ENCODE measurements at places on chromosomes 16 and 17.

- no peak for DNase-seq
Observed at GRCh38 chr16:84782846-84783245, 36.9 kb upstream of the CRISPLD2 start.

- no peak for DNase-seq
Observed at GRCh38 chr17:65079489-65079900, 23.0 kb upstream of the GNA13 start.

GRCh38 chr16:69105501-69106361 lies at the start of gene HAS3:
TSS of gene HAS3 (plus strand) at chr16:69105653. CDS start at chr16:69109396, 3,743 bp downstream.
- no peak for DNase-seq

GRCh38 chr17:50325906-50326305 lies 20.0 kb upstream of the XYLT2 start:
- no peak for DNase-seq

DNA sequence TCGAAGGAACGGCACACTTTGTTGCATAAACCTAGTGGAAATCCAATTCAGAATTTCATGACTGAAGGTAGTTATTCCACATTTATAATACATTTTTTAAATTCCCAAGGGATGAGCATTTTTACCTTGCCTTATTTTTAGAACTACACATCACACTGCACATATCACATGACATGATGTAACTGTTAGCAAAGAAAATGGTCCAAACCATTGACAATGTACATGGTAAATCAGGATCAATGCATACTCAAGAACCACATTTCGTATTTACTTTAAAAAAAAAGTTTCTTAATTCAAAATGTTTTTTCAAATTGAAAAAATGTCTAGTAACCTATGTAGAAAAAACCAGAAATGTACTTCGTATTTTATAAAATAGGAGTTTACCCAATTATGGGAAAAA lies 2.5 kb downstream of the KANSL1 start:
- DNase-seq, result no peak
